ENCODE measurements at places on chromosomes 16 and 17. TPM values are rescaled to one million over a fixed set of nuclear protein-coding genes. Genes with fewer than 3 reads are reported as not detected.

Gene CCL14
- total RNA-seq = not detected

GRCh38 chr16:4247460-4247784 lies 5.5 kb upstream of the SRL start:
- DNase-seq = no peak

Gene ORMDL3
- 54.6 TPM for total RNA-seq

- DNase-seq = no peak
Measured at GRCh38 chr16:181565-182021, 1.3 kb downstream of the HBQ1 start.

Gene TNFRSF17
- total RNA-seq = not detected

DNA sequence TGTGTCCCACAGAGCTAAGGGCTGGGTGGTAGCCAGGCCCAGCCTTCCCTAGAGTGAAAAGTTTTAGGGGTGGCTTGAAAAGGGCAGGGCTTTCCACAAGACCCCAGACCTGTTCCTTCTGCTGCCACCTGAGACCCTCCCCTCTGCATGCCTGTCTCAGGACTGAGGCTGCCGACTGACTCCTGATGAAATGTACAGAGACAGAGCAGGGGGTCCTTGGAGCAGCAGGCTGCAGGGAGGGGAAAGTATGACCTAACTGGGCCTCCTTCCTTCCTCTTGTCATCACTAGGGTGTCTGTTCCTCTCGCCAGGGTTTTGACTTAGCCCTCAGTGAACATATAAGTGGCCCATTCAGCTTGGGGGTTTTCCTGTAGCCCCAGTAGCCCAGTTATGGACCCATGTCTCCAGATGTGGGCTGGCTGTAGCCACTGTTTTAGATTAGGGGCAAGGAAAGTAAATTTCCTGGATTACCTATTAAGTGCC lies 14.9 kb upstream of the NFATC3 start:
- no peak for DNase-seq

DNA sequence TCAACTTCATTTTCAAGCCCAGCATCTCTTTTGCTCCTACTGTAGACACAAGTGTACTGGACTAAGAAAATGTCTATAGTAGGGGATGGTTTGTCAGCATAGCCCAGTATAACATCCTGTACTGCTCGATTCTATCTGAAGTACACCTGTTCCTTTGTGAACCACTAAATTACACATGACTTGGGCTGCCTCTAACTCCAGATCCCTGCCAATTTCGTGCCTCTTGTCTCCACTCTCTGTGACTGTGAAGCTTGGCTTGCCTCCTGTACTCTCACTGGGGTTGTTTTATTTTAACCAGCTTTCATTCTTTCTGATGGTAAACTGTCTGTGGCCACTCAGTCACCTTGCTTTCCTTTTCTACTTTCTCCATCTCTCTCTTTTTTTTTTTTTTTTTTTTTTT lies 24.5 kb downstream of the GFOD2 start:
- no peak for DNase-seq
